ENCODE measurements at places on chromosomes 3 and 15.

GRCh38 chr3:173653781-173654180 lies 256.2 kb downstream of the NLGN1 start:
- no peak for DNase-seq

- DNase-seq, result no peak
Observed at GRCh38 chr3:65607101-65607500, 431.6 kb downstream of the MAGI1 start.

DNA sequence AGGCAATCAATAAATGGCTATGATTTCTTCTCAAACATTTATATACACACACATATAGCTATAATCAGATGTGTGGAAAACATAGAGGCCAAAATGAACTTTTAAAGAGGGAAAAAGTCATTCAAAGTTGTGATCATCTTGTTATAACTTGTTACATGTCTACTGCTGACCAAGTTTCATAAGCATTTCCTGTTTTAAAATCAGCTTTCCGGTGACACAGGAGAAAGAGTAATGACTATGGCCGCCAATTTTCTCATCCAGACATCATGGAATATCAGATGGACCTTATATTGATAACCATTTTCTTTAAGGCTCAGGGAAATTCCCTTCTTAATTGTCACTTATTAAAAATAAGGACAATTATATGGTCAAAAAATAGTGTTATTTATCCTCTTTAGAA lies 71.7 kb upstream of the AGTR1 start:
- DNase-seq, result no peak

DNA sequence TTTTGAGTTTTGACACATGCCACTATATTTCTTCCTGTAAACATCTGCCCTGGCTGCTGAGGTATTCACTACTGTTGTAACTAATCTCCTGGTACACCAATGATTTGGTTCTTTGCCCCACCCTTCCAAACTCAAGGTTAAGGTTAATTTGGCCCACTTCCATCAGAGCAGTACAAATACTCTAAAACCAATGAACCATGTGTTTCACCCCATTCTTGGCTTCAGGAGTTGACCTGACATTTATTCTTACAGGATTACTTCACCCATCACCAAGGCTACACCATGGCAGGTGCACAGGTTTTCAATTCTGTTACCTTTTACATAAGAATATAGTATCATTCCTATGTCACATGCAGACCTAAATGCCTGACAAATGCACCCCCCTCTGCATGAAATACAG lies 1179.9 kb downstream of the ZPLD1 start:
- DNase-seq, result no peak

- DNase-seq, result no peak
Observed at GRCh38 chr3:137687181-137687879, 76.8 kb upstream of the SOX14 start.

GRCh38 chr3:189587664-189588040 lies 43.5 kb upstream of the TP63 start:
- no peak for DNase-seq
